Activated CD4-positive, alpha-beta memory T cell treated with anti-CD3 and anti-CD28 coated beads for 36 hours (primary cell): ENCODE measurements at places on chromosomes 12 and 14. TPM values are rescaled to one million over a fixed set of nuclear protein-coding genes. Genes with fewer than 3 reads are reported as not detected.

- no peak for DNase-seq
These were observed 175.3 kb downstream of the ETV6 start for GRCh38 chr12:11824736-11825135.

DNA sequence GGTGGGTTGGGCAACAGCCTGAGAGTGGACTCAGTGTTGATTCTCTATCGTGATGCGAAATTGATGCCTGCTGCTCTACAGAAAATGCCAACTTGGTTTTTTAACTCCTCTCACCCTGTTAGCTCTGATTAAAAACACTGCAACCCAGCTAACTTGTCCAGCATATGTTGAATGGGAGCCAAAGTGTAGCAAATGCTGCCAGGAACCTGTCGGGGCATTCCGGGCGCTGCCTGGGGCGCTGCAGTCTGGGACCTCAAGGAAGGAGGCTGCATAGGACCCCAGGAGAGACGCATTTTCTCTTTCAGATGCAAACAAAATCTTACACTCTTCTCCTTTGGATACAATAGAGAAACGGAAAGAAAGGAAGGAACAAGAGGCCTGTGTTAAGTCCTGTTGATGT is 3.9 kb downstream of the B3GNT4 start:
- no peak for DNase-seq

GRCh38 chr12:132619386-132620112 is 973 bp downstream of the P2RX2 start:
- no peak for DNase-seq

- DNase-seq = no peak
These were observed 23.3 kb downstream of the PAX9 start for GRCh38 chr14:36684946-36685345.

DNA sequence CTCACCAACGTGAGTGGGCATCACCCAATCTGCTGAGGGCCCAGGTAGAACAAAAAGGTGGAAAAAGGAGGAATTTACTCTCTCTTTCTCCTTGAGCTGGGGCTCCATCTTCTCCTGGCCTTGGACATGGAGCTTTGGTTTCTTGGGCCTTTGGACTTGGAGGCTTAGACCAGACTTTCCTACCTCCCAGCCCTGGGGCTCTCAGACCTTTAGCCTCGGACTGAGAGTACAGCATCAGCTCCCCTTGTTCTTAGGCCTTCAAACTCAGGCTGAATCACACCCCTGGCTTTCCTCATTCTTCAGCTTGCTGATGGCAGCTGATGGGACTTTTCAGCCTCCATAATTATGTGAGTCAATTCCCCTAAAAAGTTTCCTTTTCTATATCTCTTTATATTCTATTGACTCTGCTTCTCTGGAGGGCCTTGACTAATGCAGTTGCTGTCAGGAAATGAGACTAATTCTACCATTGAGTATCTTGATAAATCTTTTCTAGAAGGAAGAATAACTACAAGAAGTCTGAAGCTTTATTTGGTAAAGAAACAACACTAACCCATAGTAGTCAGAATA is 15.9 kb upstream of the CLEC4E start:
- DNase-seq = peak; percentile 19

DNA sequence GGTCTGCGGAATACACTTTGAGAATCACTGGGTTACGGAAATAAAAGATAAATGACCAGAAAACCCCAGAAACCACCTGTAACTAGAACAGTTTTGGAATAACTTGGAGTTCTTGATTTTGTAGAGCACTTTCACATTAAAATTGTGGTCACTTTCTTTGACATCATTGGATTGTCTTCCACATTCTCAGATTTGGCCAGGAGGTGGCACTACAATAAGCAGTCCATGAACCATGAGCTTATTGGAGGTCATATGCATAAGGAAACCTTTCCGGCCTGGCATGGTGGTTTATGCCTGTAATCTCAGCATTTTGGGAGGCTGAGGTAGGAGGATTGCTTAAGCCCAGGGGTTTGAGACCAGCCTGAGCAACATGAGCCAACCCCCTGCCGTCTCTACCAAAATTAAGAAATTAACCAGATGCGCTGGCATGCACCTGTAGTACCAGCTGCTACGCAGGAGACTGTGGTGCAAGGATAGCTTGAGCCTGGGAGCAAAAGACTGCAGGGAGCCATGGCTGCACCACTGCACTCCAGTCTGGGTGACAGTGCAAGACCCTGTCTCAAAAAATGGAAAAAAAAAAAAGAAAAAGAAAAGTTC is 107.7 kb upstream of the CAND1 start:
- peak; percentile 45 for DNase-seq

- no peak for DNase-seq
These were observed 6.7 kb downstream of the ABCD4 start for GRCh38 chr14:74296037-74296467.

DNA sequence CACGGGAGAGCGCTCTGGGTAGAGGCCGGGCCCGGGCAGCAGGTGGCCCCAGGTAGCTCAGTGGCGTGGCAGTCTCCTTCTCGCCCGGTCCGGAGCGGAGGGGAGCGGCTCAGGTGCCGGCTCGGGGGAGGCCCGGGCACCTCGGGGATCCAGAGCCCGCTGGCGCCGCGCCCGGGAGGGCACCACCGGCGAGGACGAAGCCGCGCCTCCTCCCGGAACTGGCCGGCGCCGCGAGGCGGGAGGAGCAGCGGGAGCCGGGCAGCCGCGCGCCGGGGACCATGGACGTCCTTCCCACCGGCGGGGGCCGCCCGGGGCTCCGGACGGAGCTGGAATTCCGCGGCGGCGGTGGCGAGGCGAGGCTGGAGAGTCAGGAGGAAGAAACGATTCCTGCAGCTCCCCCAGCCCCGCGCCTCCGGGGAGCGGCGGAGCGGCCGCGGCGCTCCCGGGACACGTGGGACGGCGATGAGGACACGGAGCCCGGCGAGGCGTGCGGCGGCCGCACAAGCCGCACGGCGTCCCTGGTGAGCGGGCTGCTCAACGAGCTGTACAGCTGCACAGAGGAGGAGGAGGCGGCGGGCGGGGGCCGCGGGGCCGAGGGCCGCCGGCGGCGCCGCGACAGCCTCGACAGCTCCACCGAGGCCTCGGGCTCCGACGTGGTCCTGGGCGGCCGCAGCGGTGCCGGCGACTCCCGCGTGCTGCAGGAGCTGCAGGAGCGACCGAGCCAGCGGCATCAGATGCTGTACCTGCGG is 21.5 kb upstream of the GNS start:
- peak; percentile 21 for DNase-seq

DNA sequence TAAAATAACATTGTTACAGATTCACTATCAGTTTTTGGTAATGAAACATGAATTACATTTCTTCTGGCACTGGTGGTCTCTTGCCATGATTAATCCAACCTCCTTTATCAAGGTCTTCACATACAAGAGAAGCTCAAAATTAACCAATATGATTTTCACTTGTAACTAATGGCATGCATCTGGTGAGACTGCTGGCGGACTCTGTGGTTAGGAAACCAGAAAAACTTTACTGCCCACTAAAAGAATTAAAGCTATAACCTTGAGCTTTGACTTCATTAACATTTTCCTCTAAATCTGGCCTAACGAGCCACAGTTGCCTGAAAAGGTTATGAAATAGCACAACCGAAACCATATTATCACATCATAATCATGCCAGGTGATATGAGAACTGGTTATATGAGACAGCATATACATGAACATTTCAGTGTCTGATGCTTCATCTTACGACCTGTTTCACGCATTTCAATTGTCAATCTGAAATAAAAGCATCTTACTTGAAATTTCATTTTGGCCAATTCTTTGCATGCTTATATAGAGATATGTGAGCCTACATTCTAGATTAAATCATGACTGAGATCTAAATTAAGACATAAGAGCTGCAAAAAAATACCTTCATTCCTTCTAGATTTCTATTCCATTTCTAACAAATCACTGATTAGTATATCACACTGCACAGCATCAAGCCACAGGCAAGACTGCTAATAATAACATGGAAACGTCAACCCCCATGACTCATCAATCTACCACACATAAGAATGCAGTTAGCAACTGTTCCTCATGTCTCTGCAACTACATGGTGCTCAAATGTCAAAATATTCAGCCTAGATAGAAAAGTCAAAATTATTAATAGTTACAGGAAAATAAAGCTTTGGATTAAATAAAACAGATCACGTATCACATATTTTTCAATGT is 89.3 kb downstream of the OSBPL8 start:
- no peak for DNase-seq

- DNase-seq = no peak
These were observed 69.2 kb upstream of the PIK3C2G start for GRCh38 chr12:18192119-18192518.

- DNase-seq = no peak
These were observed 439.4 kb upstream of the DCN start for GRCh38 chr12:91622037-91622436.

DNA sequence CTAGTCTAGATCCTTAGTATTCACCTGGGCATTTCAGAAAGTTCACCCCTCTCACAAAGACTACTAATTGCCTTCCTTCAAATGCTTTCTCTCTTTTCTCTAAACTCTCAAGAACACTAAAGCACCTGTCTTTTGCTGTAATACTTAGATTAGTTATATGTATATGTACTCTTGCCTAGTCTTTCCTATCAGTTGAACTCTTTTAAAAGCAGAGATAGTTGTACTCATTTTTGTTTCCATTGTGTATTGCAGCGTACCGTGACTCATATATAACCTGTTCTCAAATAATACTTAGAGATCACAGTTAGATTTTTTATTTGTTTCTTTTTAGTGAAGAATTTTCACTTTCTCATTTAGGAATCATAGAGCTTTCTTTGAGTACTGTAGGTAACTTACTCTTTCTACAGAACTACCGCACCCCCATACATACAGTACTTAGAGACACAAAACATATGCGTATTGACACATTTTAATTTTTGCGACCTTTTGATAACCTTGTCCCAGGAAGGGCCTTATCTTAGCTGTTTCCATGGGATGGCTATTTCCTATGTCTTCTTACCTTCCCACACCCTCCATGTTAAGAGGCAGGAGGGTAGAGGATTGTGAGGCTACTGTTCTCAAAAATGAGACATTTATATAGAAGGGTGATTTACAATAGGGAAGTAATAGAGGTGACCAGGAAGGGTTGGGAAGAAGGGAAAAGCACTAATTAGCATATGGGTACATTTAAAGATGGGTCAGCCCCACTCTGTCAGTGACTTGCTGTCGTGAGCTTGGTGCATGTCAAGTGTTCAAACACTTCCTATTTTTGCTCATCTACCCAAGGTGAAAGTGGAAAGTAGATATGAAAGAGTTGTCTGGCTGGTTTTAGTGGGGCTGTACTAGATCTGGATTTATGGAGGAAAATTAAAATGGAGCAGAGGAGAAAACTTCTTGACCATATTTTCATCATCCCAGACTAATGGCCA is 74.3 kb downstream of the PLEKHA5 start:
- DNase-seq = no peak

DNA sequence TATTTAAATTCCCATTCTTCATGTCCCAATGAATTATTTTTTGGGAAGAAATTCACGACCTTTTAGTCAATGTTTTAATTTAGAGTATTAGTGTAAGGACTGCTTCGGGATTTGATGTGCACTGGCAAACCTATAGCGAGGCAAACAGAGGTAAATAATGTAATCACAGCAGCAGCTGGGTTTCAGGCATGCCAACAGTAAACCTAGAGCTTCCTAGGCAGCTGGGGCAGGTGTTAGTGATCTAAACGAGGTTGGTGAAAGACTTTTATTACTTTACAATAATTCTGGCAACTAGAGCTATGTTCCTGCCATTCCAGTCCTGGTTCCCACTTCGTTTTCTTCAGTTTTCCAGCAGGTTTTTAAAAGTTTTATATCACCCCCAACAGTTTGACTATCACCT is 1036.4 kb upstream of the FOXG1 start:
- DNase-seq = no peak

- DNase-seq = no peak
These were observed 200.5 kb upstream of the PRICKLE1 start for GRCh38 chr12:42789808-42790760.

DNA sequence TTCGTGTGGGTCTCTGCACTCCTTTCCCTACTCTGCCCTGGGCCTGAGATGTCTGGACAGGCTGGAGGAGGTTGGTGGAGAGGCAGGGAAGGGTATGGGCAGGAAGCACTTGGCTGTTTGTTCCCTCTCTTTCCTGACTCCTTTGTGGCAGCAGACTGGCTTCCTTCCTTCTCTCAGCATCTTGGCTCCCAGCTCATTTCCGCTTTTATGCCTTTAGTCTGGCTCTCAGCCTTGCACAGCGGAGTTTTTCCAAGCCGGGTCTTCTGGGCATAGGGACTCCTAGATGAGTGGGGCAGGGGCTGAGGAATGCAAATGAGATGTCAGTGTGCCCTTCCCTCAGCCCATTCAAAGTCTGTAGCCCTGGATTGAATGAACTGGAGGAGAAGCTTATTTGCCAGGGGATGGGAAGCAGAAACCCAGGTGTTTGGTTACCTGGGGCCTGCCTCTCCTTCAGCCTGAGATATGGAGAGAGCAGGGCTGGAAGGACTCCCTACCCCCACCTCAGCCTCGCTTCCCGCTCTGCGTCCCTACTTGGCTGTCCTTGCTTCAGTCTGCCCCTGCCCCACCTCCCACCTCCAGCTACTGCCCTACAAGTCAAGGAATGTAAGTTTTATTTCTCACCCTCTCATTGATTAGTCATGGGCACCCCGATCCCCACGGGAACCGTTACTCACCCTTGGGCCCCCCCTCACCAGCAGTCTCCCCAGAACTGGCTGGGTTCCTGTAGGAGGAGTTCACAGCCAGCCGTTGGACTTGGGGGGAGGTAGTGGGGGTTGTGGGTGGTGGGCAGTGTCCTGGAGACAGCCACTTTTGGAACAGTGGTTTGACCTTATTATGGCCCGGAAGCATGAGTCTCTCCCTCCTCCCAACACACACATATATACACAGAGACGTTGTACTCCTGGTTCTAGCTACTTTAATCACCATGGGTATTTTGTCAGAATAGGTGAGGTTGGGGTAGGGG is 9.3 kb upstream of the ITGA5 start:
- no peak for DNase-seq

GRCh38 chr12:11307143-11307542 is 3.1 kb downstream of the PRB4 start:
- DNase-seq = no peak

DNA sequence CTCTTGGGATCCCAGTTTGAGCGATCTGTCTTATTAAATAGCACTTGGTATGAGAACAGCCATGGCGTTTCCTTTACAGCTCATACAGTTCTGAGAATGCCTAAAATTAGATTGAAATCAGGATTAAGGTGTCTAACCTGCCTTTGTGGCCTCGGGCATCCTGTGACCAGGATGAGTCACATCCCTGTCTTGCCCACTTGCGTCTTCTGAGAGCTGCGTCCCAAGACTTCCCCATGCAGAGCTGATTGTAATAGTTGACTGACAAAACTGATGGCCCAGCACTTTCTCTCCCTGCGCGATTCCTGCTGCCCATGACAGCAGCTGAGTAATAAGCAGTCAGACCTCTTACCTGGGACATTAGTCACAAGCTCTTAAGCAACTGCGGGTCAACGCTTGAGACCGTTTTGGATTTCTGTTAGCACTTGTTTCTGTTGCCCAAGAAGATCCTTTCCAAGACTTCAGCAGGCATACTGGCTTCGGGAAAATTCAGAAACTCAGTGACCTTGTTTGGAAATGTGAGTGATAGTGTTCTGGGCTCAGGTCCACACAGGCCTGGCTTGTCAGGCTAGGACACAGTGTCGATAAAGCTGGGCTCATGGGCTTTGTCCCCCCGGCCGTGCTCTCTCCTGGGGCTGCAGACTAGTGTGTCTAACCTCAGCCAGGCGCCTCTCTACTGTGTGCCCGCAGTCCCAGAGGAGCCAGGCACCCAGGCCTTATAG is 169.9 kb upstream of the HIF1A start:
- DNase-seq = peak; percentile 92

GYS2 gene
- total RNA-seq = not detected

ESPL1 gene
- total RNA-seq = 70.0 TPM

TEX52 gene
- not detected for total RNA-seq

PPP1R1A gene
- total RNA-seq = not detected

FOXJ2 gene
- 16.7 TPM for total RNA-seq

ALG10B gene
- 11.8 TPM for total RNA-seq

POLE2 gene
- total RNA-seq = 41.3 TPM

KRT2 gene
- total RNA-seq = not detected

DPY19L2 gene
- 0.34 TPM for total RNA-seq

FAM186B gene
- not detected for total RNA-seq
